Kidney tubule cell (primary cell): ENCODE measurements at places on chromosomes 7 and 10.
A peak's percentile ranks its signal among the peaks of the same experiment; 100 is the strongest.

- DNase-seq, result peak; percentile 96
These were observed at the start of gene SUN1 for GRCh38 chr7:832167-832967. SUN1 (plus strand) TSS chr7:832476; CDS start chr7:832525, 49 bp downstream.

DNA sequence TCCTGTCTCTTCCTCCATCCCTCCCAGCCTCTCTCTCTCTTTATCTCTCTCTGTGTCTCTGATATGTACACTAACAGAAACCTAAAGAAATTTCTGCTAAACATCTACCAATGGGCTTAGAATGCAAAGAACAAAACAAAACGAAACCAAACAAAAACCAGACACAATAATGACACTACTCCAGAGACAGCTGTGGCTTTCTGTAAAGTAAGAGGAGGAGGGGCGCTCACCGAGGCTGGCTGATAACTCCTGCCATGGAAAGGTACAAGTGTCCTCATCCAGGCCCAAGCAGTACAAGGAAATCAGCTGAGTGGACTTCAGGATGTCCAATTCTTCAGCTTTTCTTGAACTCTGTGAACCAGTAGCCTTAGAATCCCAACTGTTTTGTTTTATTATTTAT is 70.4 kb upstream of the FZD8 start:
- no peak for DNase-seq

DNA sequence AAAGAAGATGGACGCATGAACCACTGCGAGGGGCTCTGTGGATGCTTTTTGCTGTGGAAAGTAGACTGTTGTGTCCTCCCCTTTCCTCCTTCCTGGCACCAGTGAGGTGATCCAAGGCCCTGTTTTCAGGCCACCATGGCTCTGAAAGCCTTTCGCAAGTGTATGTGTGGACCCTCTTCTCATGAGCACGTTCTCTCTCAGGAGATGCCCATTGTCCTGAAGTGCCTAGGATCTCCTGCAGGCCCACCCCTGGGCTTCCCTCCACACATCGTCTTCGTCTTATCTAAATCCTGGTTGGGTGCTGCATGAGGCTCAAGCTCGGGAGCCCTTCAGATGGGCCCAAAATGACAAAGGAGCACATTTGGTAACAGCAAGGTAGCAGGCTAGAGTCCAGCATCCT is 188.2 kb downstream of the PTPN20 start:
- no peak for DNase-seq

GRCh38 chr7:36629351-36629750 is 94.9 kb downstream of the AOAH start:
- no peak for DNase-seq

GRCh38 chr10:59508296-59508695 is 145.9 kb upstream of the FAM13C start:
- DNase-seq, result peak; percentile 26

- no peak for DNase-seq
These were observed 453 bp upstream of the GALNT17 start for GRCh38 chr7:71131256-71132126.

GRCh38 chr10:12589791-12590190 is 240.4 kb downstream of the CAMK1D start:
- no peak for DNase-seq

DNA sequence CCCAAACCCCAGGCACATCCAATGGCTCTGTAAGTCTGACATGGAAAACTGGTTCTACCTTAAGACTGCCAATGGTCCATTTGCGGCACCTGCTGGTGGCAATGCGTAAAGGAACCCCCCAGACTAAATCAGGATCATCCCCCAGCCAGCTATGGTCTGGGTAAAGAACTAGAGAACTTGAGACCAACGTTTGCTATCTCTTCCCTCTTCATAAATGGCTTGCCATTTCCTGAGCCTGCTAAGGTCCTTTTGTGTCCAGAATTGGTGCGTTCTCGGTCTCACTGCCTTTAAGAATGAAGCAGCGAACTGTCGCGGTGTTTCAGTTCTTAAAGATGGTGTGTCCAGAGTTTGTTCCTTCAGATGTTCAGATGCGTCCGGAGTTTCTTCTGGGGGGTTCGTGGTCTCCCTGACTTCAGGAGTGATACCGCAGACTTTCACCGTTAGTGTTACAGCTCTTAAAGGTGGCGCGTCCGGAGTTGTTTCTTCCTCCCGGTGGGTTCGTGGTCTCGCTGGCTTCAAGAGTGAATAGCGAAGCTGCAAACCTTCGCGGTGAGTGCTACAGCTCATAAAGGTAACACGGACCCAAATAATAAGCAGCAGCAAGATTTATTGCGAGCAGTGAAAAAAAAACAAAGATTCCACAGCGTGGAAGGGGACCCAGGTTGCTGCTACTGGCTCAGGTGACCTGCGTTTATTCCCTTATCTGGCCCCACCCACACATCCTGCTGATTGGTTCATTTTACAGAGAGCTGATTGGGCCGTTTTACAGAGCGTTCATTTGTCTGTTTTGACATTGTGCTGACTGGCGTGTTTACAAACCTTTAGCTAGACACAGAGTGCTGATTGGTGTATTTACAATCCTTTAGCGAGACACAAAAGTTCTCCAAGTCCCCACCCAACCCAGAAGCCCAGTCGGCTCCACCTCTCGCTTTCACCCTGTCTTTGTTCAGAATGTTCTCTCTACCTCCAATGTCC is 95.4 kb downstream of the ELMO1 start:
- DNase-seq, result no peak

DNA sequence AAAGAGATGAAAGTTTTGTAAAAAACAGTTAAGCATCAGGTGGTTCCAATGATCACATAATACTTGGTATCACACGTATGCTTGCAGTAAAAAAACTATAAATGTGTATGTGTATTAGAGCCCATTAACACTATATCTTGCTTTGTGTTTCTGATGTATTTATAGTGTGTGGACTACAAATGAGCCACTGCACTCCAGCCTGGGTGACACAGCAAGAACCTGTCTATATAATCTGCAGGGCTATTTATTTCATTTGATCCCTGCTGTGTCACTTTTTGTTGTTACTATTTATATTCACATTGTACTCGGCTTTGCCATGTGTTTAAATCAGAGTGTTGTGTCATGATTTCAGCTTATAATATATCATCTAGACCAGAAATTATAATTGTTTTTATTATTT is 487.8 kb upstream of the TEX47 start:
- no peak for DNase-seq

DNA sequence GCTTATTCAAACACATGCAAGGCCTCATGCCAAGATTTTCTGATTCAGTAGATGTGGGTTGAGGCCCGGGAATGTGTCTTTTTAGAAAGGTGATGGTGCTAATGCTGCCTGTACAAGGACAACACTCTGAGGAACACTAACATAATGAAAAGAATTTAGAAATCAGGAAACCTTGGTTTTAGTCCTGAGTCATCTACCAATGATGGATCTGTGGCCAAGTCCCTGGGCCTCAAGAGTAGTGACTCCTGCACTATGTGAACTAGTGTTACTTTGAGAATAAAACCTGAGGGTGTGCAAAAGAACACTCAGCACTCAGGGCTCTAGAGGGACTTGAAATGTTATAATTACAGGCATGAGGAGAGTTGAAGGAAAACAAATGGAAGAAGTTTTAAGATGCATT is 741.7 kb upstream of the GALNT17 start:
- peak; percentile 6 for DNase-seq

- DNase-seq, result no peak
These were observed 175.5 kb upstream of the LYZL2 start for GRCh38 chr10:30805061-30805460.

GRCh38 chr10:37314350-37314749 is 189.0 kb downstream of the ANKRD30A start:
- DNase-seq, result no peak

DNA sequence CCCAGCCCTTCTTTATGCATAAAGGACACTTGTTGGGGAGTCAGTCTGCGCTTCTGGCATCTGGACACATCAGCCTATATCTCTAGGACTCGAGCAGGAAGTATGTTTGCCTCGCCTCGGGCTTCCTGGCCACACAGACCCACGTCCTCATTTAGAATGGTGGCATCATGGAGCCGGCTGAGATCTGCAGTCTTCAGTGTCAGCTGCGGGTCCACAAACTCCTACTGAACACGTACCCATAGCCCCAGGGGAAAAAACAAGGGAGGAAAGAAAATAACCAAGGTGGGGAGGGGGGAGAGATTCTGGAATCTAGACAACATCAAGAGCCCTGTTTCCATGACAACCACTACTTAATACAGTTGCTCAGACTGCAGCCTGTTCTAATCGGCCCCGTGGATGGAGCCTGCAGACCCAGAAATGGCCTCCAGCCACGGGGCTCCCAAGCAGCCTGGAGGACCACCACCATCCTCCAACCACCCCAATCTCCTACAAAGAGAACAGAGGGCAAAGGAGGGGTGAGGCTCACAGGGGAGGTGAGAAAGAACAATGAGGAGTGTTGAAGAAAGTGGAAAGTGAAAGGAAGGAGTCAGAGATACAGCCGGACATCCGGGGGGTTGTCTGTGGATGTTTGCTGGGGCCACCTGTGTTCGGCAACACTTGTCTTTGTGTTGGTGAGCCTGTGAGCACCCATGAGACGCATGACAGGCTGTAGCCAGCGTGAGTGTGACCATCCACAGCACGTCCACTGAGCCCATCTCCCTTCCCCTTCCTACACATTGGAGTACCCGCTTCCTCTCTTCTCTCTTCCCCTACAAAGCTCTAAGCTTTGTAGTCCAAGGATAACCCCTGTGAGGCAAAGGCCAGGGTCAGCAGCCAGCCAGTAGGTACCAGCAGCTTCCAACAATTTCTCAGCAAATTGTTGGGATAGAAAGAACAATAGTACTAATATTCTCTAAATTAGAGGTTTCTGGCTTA is 141.0 kb downstream of the PLXNA4 start:
- no peak for DNase-seq

DNA sequence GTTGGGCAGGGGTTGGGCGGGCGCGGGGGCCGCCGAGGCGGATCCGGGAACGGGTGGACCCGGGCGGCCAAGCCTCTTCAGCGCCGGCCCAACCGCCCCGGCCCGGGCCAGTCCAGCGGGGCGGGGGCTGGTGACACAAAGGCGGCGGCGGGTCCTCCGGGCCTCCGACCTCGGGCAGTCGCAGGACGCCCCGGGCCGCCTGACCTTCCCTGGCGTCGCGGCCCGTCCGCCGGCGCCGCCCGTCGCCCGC is 54.2 kb downstream of the METTL2B start:
- DNase-seq, result no peak
